ENCODE measurements at places on chromosomes 2 and 18. TPM values are rescaled to one million over a fixed set of nuclear protein-coding genes. Genes with fewer than 3 reads are reported as not detected.

CYP27C1 gene
- 12.7 TPM for total RNA-seq

BUB1 gene
- total RNA-seq: 1.2 TPM

COL5A2 gene
- total RNA-seq: 17.2 TPM

XIRP2 gene
- not detected for total RNA-seq

LYG2 gene
- total RNA-seq: not detected

IL36G gene
- total RNA-seq: 14.0 TPM

MC5R gene
- total RNA-seq: 0.26 TPM

SKOR2 gene
- not detected for total RNA-seq

CFAP210 gene
- total RNA-seq: not detected

DNA sequence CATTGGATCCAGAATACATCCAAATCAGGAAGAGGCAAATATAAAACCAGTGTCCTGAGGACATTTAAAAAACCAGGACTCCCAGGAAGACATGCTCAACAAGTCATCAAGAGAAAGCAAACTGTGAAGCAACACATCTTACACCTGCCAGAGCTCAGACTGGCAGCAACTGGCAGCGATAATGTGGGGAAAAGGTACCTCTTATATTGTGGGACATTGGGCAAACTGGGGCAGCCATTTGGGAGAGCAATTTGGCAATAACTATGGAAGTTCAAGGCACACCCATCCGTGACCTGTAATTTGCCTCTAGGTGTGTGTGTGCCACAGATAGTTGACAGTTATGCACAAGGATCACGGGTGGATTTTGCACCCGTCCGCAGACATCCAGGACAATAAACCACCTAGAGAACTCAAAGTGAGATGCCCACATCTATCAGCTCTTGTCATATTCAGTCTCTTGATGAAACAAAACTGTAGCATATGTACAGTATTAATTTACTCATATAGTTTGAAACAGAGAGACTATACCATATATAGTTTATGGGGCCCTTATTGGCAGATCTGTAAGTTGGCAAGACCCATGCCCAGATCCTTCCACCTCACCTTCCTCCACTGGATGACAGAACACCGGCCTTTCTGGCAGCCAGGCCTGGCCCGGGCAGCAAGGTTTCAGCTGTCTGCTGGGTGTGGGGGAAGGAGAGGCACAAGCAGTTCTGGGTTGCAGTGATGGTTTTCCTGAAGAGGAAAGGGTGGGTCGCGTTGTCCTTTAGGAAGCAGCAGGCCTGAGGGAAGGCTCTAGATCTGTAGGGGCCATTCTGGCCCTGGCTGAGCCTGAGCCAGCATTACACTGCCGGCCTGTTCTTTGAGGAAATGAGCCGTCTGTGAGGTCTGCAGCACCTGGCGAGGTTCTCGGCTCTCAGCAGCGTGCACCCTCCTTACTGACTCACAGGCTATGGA lies 18.8 kb downstream of the HJURP start:
- peak; percentile 39 for DNase-seq
- no peaks in the 10 kb centered on the region for H3K27me3 ChIP-seq
- no peak overlapping the region for H3K27ac ChIP-seq
- peaks cover 5% of the 10 kb centered on the region for H3K4me1 ChIP-seq

- H3K36me3 ChIP-seq: peaks cover 3% of the 10 kb centered on the region
- DNase-seq: no peak
- H3K4me1 ChIP-seq: no peaks in the 10 kb centered on the region
- H3K27me3 ChIP-seq: no peaks in the 10 kb centered on the region
- H3K4me3 ChIP-seq: no peak overlapping the region
- H3K27ac ChIP-seq: no peak overlapping the region
Measured at GRCh38 chr2:68577183-68577582, 66.2 kb upstream of the PROKR1 start.

DNA sequence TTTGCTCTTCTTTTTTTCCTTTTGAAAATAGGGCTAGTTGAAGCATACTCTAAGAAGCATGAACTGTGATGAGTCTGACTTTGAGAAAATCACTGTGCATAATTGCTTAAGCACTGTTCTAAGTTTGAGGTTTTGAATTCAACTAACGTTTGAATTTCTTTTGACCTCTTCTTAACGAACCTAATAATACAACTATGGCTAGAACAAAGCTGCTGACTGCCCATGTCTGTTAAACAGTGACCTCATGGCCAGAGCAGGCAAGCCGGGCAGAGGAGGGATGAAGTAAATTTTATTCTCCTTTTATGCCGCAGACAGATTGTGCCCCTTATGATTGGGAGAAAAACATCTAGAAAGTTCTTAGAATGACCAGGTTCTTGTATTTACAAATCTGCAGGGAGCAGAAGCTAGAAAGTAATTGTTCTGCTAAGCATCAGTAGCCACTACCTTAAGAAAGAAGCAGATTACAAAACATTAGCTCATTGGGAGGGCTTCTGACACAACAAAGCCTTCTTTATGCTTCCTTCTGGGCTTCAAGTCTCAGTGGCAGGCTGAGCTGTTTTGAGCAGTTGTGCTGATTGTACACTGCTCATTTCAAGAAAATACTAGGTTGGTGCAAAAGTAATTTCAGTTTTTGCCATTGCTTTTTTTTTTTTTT lies 97.8 kb upstream of the RASGRP3 start:
- H3K4me1 ChIP-seq: peaks cover 8% of the 10 kb centered on the region
- H3K36me3 ChIP-seq: no peaks in the 10 kb centered on the region
- H3K4me3 ChIP-seq: no peak overlapping the region
- H3K27ac ChIP-seq: no peak overlapping the region

- H3K36me3 ChIP-seq: peaks cover 22% of the 10 kb centered on the region
- H3K27me3 ChIP-seq: no peaks in the 10 kb centered on the region
- no peak overlapping the region for H3K27ac ChIP-seq
- no peaks in the 10 kb centered on the region for H3K4me1 ChIP-seq
- peak; percentile 57 for DNase-seq
Measured at GRCh38 chr2:219562049-219563020, 9.0 kb downstream of the OBSL1 start.

- H3K27me3 ChIP-seq: no peaks in the 10 kb centered on the region
- H3K36me3 ChIP-seq: no peaks in the 10 kb centered on the region
- H3K4me1 ChIP-seq: peaks cover 21% of the 10 kb centered on the region
- no peak for DNase-seq
- no peak overlapping the region for H3K27ac ChIP-seq
Measured at GRCh38 chr2:216665717-216666116, 29.6 kb downstream of the IGFBP5 start.

DNA sequence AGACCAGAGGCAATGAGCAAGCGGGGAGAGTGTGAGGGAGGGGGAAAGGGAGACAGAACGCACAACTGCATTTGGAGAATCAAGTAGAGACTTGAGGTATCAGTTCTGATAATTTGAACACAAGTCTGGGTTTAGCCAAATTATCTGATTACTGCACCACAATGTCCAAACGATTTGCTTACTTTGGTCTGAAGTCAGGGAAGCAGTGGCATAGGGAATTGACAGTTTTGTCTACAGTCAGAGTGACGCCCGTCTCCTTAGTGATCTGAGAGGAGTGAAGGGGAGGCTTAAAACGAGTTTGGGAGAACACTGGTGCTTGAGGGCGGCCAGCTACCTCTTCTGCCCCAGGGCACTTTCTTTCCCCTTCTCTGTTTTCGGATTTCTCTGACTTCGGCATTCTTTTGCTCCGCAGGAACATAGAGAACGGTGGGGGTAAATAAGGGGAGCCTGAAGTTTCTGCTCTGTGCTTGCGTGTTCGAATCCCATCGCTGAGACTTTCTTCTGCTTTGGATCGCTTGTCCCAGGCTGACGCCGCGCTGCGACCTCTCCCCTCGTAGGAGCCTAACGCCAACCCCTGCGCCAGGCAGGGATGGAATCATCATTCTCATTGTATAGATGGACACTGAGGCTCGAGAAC lies 2.9 kb upstream of the DLX2 start:
- peaks cover 97% of the 10 kb centered on the region for H3K27me3 ChIP-seq
- H3K4me3 ChIP-seq: peak overlapping the region; percentile 42
- H3K27ac ChIP-seq: no peak overlapping the region
- no peaks in the 10 kb centered on the region for H3K36me3 ChIP-seq
- peaks cover 46% of the 10 kb centered on the region for H3K4me1 ChIP-seq

GRCh38 chr2:65386344-65386743 lies 46.1 kb downstream of the SPRED2 start:
- DNase-seq: no peak
- no peak overlapping the region for H3K4me3 ChIP-seq
- H3K4me1 ChIP-seq: peaks cover 65% of the 10 kb centered on the region
- H3K27me3 ChIP-seq: no peaks in the 10 kb centered on the region
- no peaks in the 10 kb centered on the region for H3K36me3 ChIP-seq

- H3K36me3 ChIP-seq: peaks cover 4% of the 10 kb centered on the region
- no peak for DNase-seq
- no peak overlapping the region for H3K27ac ChIP-seq
- H3K4me1 ChIP-seq: no peaks in the 10 kb centered on the region
- no peaks in the 10 kb centered on the region for H3K27me3 ChIP-seq
Measured at GRCh38 chr2:218824004-218824403, 7.6 kb downstream of the PRKAG3 start.

GRCh38 chr2:4077017-4077416 lies 373.6 kb downstream of the DCDC2C start:
- no peak for DNase-seq
- no peak overlapping the region for H3K4me3 ChIP-seq
- no peak overlapping the region for H3K27ac ChIP-seq
- H3K27me3 ChIP-seq: no peaks in the 10 kb centered on the region
- no peaks in the 10 kb centered on the region for H3K36me3 ChIP-seq

DNA sequence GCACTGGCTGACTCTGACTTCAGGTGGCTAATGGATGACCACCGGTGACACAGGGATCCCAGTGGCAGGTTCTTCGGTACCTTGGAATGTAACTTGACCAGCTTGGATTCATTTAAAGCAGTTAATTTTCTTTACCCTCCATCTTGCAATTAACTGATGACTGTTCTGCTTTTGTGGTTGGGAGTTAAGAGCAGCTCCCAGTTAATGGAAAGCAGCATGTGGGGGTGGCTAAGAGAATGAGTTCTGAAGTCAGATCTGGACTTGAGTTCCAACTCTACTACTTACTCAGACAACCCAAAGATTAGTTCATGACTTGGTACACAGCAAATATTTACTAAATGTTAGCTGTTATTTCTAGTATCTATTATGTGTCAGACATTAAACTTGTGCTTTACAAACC lies 58.5 kb downstream of the FAM228A start:
- no peak for DNase-seq
- H3K27ac ChIP-seq: no peak overlapping the region
- no peaks in the 10 kb centered on the region for H3K4me1 ChIP-seq

- H3K27me3 ChIP-seq: no peaks in the 10 kb centered on the region
- DNase-seq: no peak
- no peaks in the 10 kb centered on the region for H3K36me3 ChIP-seq
- H3K4me1 ChIP-seq: no peaks in the 10 kb centered on the region
Measured at GRCh38 chr2:189232759-189233406, 53.3 kb upstream of the COL5A2 start.

DNA sequence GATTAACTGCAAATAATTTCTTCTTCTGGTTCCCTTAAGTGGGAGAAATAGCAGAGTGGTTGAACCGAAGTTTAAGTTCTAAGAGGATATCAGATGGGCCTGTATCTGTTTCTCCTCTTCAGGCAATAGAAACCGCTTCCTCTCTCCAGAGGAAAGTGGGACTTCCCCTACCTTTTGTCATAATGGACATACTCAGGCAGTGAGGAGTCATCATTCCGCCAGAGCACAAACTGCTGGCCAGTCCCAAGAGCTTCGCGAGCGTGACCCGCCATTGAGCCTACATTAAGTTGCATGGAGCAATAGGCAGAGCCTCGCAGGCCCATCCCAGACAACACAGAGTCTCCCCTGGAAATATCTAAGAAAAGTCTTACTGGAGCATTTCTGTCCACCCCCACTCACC lies 158.9 kb downstream of the LDLRAD4 start:
- H3K36me3 ChIP-seq: no peaks in the 10 kb centered on the region
- H3K27ac ChIP-seq: no peak overlapping the region
- H3K4me1 ChIP-seq: peaks cover 49% of the 10 kb centered on the region
- DNase-seq: peak; percentile 58

DNA sequence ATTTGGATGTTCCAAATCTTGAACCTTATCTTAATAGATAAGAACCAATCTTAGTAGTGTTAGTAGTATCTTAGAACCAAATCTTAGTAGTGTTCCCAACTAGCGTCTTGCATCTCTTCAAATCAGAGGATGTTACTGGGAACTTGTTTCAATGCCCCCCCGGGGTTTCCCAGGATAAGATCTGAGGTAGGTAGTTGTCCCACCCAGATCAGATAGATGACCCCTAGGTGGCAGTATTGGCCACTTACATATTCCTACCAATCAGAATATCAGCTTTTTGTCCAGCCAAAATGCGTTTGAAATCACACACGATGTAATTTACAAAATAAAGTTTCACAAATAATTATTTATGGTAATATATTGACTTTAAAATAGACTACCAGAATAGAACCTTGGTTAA lies 314.8 kb downstream of the MBD2 start:
- H3K4me1 ChIP-seq: no peaks in the 10 kb centered on the region
- no peak overlapping the region for H3K4me3 ChIP-seq
- no peaks in the 10 kb centered on the region for H3K36me3 ChIP-seq

DNA sequence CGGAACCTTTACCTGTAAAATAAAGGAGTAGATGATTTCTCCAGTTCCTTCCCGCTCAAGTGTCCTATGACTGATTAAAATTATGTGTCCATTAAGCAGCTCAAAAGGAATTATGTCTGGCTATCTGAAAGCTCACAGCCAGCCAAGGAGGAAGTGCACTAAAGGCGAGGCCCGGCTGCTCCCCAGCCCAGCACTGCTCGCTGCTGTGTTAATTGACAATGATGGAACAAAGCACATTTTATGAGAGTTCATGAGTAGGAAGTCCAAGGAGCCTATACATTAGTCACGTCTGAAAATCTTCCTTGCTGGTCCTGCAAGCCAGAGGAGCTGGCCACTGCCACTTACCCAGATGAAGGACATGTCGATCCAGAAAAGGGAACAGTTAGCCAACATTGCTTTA lies 14.3 kb downstream of the TTC32 start:
- H3K27ac ChIP-seq: no peak overlapping the region
- no peak overlapping the region for H3K4me3 ChIP-seq
- no peaks in the 10 kb centered on the region for H3K27me3 ChIP-seq
- peaks cover 10% of the 10 kb centered on the region for H3K4me1 ChIP-seq

DNA sequence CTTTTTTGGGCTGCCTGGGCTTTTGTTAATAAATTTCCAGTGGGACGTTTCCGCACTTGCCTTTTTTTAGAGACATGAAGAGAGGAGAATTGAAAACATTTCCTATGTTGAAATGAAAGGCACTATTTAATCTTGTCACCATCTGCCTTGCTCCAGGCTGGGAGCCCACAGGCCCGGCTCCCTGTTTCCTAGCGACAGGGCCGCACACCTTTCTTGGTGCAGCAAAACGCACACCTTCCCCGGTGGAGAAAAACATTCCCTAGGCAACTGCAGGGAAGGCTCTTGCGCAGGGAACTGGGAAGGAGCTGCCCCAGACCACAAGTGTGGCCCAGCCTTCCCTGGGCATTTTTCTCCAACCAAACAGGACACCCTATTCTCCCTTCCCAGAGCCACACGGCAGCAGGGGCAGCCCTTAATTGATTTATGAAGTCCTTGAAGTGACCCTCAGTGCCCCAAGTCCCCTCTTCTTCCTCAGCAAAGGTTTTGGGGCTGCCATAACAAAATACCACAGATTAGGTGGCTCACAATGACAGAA lies 132.9 kb upstream of the MSH6 start:
- H3K36me3 ChIP-seq: no peaks in the 10 kb centered on the region
- H3K27me3 ChIP-seq: no peaks in the 10 kb centered on the region
- H3K4me1 ChIP-seq: no peaks in the 10 kb centered on the region
- H3K4me3 ChIP-seq: no peak overlapping the region
- no peak for DNase-seq
- no peak overlapping the region for H3K27ac ChIP-seq

All from suprapubic skin (tissue), 4 donors.